ENCODE measurements at places on chromosomes 4 and X.

DNA sequence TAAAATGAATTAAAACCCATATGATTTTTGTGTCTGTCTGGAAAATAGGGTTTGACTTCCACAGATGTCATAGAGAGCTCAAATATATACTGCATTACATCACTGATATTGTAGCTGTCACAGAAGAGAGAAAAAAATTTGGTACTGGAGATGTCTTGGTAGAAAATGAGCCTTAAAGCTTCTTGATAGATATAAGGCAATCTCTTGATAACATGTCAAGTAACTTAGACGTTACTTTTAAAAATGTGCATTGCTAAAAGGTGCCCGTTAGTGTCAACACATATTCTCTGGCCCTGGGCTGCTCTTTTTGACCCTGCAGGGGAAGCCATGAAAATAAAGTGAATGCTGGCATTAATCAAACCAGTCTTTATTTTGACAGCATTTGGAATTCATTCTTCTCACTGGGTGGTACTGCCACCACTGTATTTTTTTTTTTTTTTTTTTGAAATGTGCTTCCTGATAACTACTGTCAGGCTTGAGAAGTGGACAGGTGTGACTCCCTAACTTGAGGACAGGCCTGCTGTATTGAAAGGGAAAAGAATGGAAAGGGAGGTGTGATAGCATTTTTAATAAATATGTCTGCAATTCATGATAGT is 53.0 kb upstream of the RAPGEF2 start:
- DNase-seq = no peak

GRCh38 chr4:38678078-38678477 is 14.1 kb downstream of the KLF3 start:
- no peak for DNase-seq

DNA sequence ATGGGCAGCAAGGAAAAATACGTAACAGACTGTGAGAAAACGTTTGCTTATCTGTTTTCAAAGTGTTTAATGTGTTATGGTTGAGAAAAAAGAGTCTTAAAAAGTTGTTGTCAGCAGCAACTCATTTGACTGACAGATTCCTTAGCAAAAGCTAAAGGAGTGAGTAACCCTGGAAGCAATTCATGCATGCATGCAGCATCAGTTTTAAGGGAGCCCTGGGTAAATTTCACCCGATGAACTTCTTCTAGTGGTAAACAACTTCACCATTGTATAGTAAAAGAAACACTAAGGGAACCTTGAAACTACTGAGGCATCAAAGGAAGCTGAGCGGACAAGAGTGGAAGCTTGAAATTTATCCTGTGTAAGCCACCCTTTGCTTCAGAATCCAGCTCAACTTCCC is 583.2 kb upstream of the INTU start:
- DNase-seq = no peak

- DNase-seq = peak; percentile 42
Measured at GRCh38 chr4:118270492-118270891, 82.3 kb downstream of the PRSS12 start.

DNA sequence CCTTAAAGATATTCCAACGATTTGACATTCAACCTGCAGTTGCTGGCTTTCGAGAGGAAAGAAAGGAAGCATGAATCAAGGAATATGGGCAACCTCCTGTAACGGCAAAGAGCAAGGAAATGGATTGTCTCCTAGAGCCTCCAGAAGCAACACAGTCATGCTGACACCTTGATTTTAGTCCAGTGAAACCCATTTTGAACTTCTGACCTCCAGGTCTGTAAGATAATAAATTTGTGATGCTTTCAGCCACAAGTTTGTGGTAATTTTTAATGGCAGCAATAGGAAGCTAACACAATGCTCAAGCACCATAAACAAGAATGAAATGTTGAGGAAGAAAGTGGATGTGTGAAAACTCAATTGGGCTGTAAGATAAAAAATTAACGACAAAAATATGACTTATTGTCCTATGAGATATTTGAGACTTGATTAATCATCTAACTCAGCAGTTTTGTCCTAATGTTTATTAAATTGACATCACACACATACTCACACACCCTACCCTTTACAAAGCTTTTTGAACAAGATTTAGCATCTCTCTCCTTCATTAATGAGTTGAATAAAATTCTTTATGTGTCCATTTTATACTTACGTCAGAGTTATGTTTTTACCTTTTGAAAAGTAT is 857.2 kb upstream of the INTU start:
- DNase-seq = no peak

- no peak for DNase-seq
Measured at GRCh38 chrX:105114554-105115130, 105.9 kb downstream of the TEX13A start.

DNA sequence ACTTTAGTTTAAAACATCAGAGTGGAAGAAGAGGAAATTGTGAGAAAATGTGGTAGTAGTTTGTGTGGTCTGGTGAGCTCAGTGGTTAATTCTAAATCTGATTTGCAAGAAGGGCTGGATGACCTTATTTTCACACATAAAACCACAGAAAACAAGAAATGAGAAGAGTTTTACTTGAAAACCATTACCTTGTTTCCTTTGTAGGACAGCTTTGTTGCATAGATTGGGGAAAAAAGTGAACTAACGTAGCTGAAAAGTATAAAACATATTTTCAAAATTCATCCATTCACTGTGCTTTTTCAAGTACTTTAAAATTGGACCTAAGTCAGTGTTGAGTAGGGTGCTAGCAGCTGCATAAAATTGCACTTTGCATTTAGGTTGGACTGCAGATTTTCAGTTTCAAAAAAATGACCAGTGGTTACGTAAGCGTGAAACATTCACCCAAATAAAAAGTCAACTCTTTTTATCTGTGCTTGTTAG is 211.3 kb downstream of the ARHGAP10 start:
- DNase-seq = no peak

DNA sequence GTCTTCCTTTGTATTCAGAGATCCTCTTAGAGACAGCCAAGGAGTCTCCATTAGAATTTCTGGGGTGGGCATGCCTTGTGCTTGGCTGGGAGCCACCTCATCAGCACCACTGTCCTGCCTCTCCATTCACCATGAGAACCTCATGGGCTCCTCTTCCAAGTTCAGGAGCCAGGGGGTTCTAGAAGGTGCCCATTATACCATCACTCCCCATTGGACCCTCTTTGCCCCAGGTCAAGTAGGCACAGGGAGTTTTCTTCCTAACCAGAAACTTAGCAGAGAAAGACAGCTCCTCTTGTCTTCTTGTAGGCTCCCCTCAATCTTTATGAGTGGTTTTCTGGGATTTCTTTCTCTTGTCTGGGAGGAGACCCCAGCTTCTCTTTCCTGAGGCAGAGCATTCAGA is 31.1 kb downstream of the ASMT start:
- no peak for DNase-seq

DNA sequence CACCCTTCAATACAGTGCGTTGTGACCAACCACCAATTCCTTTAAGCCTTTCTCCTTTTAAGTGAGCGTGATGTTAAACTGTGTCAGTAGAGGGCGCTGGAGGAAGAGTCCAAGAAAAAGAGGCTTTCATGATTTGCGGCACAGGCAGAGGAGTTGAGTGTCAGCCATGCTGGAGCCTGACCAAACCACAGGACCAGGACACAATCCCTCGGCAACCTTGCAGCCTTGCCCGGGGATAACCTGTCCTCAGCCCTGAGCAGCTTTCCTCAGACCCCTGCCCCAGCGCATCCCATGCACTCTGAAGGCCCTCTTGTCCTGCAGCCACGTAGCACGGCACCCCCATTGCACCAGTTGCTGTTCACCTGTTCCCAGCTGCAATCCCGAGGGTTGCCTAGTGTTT is 53.5 kb upstream of the SMIM31 start:
- DNase-seq = peak; percentile 14

- DNase-seq = no peak
Measured at GRCh38 chrX:131394384-131394783, 105.3 kb upstream of the IGSF1 start.

DNA sequence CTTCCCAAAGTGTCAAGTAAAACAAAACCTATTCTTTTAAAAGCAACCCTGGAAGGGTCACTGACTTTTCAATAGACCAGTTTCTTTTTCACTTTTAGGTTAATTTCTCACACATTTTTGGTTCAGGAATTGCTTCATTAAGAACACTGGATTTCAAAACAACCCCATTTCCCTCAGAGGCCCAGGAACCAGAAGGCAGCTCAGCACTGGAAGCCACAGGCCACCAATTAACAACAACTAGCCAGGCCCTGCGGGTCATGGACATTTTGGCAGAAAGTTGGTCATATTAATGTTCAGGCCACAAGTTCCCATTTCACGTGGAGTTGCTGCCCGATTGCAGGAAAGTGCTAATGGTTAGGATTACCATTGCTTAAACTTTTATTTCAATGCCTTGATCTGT is 39.8 kb downstream of the HAND2 start:
- no peak for DNase-seq

DNA sequence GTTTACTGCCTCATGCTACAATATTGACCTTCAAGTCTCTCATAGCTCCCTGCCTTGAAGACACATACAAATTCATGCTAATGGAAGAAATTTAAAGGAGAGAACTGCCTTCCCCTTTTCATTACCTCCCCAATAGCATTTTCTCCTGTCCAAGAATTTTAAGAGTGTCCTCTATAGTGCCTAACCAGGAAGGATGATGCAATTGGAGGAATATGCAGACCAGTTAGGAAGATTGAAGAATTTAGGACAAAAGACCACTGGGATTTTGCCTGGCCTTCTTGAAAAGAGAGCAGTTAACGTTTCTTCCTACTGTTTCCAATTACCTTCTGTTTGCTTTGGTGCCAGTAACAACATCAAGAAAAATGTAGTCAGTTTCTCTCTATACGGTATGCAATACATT is 443.9 kb downstream of the INPP4B start:
- no peak for DNase-seq

GRCh38 chrX:31314921-31315320 is 243.1 kb upstream of the FTHL17 start:
- no peak for DNase-seq

DNA sequence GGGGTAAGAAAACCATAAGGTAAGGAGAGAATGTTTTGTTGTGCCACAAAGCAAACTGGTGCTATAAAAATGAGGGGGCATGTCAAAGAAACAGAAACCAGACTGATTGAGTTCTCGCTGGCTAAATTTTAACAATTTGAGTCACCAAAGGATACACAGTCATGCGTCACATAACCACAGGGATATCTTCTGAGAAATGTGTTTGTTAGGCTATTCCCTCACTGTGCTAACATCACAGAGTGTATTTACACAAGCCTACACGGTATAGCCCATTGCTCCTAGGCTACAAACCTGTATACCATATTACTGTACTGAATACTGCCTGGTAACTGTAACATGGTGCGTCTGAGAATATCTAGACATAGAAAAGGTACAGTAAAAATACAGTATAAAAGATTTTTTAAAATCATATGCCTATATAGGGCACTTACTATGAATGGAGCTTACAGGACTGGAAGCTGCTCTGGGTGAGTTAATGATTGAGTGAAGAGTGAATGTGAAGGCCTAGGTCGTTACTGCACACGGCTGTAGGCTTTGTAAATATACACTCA is 50.1 kb downstream of the FBXW7 start:
- DNase-seq = no peak

DNA sequence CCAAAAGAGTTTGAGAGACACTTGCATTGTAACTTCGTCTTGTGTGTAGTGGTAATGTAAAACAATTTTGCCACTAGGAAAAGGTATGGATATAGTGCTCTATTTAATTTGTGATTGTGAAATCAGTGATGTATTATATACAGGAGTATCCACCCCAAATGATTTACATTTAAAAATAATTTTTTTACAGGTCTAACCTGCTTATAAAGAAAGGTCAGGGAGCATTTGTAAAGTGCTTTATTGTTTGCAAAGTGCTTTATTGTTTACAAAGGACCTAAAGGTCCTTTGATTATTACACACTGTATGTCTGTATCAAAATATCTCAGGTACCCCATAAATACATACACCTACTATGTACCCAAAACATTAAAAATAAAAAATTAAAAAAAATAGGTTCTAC is 70.3 kb downstream of the DCK start:
- DNase-seq = no peak

DNA sequence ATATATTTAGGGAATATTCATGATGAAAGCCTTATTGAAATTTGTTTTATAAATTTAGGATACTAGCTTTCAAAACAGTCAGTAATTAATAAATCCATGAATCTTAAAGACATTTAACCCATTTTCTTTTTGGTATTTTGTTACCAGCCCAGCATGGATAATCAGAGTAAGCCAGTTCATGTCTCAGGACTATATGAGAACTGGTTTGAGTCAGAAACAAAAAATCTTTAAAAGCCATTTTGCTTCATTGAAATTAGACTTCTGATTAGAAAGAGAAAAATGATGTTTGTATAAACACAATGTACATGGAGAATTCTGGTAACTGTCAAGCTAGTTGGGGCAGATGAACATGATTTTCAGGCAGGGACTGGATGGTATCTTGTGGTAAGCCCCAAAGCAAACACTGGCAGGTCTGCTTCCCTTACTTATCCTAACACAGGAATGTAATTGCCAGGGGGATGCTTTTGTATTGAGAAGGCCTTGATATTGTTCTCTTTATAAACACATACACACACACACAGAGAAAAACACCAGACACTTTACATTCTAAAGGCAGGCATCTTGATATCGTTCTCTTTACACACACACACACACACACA is 9.4 kb downstream of the ARHGAP10 start:
- DNase-seq = no peak

GRCh38 chr4:52197306-52197705 is 146.2 kb downstream of the SPATA18 start:
- no peak for DNase-seq

- peak; percentile 39 for DNase-seq
Measured at GRCh38 chr4:139030614-139031235, 15.1 kb downstream of the NOCT start.

DNA sequence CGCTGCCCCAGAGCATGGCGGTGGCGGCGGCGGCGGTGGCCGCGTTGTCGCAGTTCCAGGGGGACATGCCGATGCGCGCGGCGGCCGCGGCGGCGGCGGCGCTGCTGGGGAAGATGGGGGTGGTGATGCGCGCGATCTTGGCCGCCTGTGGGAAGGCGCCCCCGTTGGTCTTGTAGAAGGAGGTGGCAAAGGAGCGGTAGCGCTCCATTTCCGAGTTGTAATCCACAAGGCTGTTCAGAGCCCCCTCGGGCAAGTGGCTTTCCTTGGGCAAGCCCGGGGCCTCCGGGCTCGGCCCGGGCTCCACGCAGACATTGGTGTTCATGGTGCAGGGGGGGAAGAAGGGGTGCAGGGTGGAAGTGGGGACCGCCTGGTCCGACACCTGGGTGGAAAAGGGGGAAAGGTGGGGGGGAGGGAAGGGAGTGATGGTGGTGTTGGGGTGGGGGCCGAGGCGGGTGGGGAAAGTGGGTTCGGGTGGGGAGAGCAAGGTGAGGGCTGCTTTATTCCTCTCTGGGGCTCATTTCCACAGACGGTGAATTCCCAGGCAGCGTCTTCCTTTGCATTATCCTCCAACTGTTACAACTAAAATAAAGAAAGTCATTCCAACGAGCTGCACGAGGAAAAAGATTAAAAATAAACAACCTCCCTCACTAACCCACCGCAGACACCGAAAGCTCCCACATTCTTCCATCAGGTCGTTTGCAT is 3.1 kb downstream of the CXXC4 start:
- DNase-seq = peak; percentile 65

GRCh38 chr4:27248829-27249228 is 388.2 kb downstream of the STIM2 start:
- DNase-seq = no peak

GRCh38 chrX:45421806-45422205 is 221.1 kb upstream of the DIPK2B start:
- DNase-seq = no peak
